ENCODE measurements at places on chromosomes 1 and 21.

- no peak for DNase-seq
Measured at GRCh38 chr1:33195556-33195955, 13.7 kb upstream of the TRIM62 start.

- DNase-seq = no peak
Measured at GRCh38 chr21:39611551-39612190, 1.1 kb upstream of the B3GALT5 start.

DNA sequence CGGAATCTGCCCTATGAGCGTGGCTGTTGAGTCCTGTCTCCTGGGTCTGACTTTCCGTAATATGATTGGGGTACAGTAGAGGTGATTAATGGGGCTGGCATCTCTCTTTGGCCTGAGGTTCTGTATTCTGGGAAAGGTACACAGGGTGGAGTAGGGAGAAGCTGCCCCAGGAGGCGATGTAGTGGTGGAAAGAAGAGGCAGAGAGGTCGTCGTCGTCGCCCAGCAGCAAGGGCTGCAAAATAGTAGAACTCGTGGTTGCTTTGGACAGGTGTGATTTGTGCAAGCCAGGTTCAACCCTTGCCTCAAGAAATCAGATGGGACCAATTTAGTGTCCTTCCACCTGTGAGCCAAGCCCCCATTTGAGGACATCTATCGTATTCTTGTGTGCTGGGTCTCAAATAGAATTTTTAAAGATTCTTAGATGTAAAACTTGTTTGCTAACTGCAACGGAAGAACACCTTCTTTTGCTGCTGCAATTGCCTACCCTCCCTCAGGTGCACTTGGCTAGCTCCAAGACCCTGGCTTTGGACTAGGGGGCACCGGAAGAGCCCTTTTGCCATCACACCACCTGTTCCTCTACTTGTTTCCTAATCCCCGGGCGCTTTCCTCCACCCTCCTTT, 1.3 kb upstream of the HMGN2 start:
- DNase-seq = no peak

- DNase-seq = no peak
Measured at GRCh38 chr1:62484824-62485468, 48.1 kb downstream of the USP1 start.

DNA sequence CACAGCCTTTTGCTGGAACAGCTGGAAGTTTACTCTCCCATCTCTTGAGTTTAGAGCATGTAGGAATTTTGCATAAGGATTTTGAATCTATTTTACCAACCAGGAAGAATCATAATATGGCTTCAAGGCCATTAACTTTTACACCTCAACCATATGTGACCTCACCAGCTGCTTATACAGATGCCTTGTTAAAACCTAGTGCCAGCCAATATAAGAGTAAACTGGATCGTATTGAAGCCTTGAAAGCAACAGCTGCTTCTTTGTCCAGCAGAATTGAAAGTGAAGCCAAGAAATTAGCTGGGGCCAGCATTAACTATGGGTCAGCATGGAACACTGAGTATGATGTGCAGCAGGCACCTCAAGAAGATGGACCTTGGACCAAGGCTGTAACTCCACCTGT, 65.4 kb downstream of the CEP350 start:
- DNase-seq = no peak

GRCh38 chr1:210455840-210456603, 127.3 kb downstream of the HHAT start:
- DNase-seq = no peak
